ENCODE measurements at places on chromosomes 7 and 10.

DNA sequence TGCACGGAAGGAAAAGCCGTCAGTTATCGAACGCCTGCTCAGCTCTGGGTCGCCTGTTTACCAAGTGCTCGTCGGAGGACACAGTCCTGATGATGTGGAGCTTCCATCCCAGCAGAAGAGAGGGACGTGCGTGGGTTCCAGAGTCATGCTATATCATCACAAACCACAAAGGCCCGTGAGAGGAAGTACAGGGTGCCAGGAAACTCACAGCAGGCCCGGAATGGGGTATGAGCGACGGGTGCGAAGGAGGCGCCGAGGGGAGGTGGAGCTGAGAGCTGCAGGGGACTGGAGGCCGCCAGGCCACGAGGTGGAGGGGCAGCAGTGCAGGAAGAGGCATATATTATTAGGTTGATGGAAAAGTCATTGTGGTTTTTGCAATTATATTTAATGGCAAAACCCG lies 102.5 kb downstream of the ACTR3B start:
- DNase-seq, result no peak

DNA sequence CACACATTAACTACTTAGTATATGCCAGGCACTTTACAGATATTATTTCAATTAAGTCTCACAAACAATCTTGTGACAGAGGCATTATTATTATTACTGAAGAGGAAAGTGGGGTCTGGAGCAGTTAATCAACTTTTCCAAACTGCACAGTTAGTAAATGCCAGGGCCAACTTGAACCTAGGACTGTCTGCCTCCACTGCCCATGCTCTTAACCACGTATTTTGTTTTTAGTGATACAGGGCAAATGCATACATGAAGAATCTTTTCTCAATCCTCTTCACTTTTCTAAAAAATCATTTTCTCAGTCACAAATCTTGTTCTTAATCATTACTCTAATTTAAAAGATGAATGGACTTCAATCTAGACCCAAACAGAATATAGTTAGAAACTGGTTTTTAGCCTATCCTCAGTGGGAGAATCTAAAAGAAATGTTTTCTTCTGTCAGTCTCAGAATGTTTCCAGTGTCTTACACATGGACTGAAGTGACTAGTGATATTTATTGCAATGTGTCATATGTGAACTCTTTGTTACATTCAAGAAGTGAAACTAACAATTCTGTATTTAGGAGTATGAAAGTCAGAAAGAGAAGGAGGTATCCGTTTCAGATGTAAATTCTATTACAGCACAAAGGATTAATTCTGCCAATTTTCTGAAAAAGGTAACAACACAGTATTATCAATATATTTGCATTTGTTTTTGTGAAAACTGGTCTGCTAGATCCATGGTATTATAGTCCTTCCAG lies 55.5 kb upstream of the CCNJ start:
- DNase-seq, result no peak

DNA sequence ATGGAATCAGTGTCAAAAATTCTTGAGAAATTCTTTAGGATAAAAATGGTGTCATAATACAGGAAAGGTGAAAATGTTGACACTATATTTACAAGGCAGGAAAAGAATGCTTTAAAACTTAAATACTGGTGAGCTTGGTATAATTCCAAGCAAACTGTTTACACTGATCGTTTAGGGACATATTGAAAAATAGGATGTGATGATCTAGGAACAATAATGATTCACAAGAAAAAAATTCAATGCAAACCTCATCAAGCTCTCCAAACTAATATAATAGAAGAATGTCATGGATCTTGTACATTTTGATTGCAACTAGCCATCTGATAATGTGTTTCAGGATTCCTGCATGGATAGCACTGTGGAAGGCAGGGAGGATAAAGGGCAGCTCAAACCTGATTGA lies 98.4 kb downstream of the CHRM2 start:
- no peak for DNase-seq

DNA sequence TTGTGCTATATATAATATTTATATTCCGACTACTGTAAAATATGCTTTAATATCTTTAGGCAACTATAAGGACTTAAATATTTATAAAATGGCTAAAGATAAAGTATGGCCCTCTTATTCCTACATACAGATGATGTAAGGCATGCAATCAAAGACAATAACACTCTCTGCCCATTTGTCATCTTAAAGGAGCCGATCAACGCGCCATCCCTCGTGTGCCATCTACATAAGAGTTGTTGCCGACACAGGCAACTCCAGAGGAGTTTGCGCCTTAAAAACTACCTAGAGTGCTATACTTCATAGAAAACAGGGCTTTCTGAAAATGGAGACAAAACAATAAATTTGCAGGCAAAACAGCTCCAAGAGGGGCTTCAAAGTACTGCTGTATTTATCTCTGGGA lies 709.0 kb downstream of the KCNMA1 start:
- DNase-seq, result no peak

DNA sequence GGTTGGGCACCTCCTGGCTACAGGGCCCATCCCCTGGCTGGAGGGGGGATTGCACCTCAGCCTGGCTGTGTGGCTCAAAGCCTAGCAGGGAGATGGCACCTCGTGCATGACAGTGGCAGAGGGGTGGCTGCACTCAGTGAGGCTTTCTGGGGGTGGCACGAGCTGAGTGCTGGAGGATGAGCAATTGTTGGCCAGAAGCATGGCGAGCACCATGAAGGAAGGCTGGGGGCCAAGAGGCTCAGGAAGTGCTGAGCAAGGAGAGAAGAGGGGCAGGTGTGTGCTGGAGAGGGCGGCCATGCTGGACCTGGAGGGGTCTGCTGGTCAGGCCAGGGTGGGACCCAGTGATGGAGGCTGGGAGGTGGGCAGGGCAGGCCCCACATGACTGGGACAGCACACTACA lies 65.4 kb downstream of the TCERG1L start:
- no peak for DNase-seq

DNA sequence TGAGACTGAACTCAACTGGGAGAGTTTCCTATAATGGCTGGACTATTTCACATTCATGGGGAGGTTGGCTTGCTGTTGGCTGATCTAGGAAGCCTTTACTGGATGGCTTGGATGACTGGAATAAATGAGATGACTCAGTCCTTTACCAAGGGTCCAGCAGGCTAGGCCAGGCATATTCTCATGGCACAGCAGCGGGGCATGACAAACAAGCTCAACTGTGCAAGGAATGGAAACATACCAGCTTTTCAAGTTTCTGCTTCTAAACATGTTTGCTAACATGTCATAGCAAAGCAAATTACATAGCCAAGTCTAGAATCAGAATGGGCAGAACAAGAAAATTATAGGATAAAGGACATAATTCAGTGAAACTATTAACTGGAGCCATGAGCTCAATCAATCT lies 46.8 kb upstream of the CRTAC1 start:
- DNase-seq, result no peak
